ENCODE measurements at places on chromosomes 5 and 9.
A peak's percentile ranks its signal among the peaks of the same experiment; 100 is the strongest.

- no peak for DNase-seq
Observed at GRCh38 chr5:89181546-89181945, 298.6 kb upstream of the MEF2C start.

DNA sequence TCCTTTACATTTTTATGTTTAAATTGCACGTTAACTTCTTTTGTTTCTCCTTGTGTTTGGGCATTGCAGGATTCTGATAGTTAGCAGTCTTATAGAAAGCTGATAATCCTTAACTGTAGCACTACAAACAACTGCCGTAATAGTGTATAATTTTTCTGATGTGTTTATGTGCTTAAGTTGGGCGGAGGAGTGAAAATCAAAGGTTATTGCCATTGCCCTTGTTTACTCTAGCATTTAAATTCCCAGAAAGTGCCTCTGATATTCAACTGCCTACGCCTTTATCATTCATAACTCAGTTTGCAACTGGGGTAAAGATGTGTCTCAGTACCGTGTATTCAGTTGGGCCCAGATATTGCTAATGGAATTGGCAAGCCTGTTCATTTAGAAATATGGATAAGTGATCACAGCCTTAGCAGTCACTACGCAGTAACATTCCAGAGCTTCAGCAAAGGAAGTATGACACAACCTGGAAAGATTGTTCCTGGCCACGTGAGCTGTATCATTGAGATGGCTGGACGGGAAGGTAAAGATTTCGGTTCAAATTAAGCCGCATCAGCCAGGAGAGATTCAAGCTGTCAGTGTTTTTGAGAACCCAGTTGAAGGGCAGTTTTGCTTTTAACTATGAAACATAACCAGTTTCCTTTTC lies 28.1 kb upstream of the LRRTM2 start:
- no peak for DNase-seq

- DNase-seq: no peak
Observed at GRCh38 chr5:10489810-10490426, 48.2 kb downstream of the ROPN1L start.

DNA sequence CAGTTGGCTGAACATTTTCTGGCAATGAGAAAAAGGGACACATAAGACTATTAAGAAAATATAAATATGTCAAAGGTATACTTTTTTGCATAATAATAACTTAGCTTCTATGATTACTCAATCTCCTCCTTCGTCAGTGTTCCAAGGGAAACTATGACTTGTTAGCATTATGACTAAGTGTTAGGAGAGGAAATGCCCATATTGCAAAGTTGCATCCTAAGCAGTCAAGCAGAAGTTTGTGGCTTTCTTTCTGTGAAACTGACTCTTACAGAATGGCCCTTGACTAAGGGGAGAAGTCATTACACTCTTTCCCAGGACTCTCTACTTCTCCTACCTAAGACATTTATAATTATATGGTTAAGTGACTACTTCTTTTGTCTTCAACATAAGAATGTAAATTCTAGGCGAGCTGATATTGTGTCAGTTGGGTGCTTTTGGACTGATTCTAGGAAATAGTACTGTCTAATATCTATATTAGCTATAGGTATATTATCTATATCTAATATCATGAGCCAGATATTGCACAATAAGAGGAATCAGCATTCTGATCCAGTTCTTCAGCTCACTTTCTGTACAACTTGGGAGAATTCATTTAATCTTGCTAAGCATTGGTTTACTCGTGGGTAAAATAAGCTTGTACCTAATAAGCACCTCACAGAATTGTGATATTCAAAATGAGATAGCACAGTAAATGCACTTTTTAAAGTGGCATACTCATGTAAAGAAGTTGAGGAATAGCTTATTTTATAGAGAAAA lies 16.4 kb upstream of the SPINK6 start:
- no peak for DNase-seq

DNA sequence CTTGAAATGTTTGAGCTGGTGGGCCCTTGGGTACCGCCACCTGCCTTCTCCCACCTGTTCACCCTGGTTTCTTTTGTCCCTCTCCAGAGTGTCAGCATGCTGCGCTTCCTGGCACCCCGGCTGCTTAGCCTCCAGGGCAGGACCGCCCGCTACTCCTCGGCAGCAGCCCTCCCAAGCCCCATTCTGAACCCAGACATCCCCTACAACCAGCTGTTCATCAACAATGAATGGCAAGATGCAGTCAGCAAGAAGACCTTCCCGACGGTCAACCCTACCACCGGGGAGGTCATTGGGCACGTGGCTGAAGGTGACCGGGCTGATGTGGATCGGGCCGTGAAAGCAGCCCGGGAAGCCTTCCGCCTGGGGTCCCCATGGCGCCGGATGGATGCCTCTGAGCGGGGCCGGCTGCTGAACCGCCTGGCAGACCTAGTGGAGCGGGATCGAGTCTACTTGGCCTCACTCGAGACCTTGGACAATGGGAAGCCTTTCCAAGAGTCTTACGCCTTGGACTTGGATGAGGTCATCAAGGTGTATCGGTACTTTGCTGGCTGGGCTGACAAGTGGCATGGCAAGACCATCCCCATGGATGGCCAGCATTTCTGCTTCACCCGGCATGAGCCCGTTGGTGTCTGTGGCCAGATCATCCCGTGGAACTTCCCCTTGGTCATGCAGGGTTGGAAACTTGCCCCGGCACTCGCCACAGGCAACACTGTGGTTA lies 3.3 kb downstream of the ALDH1B1 start:
- DNase-seq: no peak

- DNase-seq: no peak
Observed at GRCh38 chr5:160869989-160870521, 18.0 kb upstream of the ATP10B start.

GRCh38 chr5:172299916-172300439 lies 16.4 kb upstream of the UBTD2 start:
- no peak for DNase-seq

GRCh38 chr9:135296735-135297455 lies 182.7 kb upstream of the PPP1R26 start:
- DNase-seq: peak; percentile 37

DNA sequence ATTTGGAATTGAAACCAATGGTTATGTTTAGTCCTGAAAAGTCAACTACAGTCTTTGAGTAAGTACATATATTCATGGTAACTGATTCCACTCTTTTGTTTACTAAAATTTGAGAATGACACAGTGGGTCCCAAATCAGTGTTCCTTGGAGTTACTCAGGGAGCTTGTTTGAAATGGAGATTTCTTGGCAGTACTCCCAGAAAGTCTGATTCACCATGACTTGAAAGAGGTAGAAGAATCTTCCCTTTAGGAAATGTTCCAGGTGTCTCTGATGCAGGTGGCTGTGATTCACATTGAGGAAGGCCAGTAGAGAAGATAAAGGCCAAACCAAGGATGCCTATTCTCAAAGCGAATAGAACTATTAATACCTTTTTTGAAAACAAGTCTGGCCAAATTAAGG lies 1078.3 kb downstream of the CDH12 start:
- no peak for DNase-seq

GRCh38 chr5:95664204-95664786 lies 17.7 kb downstream of the RFESD start:
- no peak for DNase-seq

- DNase-seq: no peak
Observed at GRCh38 chr9:77912895-77913693, 118.5 kb downstream of the GNAQ start.

GRCh38 chr9:129889941-129890717 lies 54.9 kb downstream of the USP20 start:
- DNase-seq: no peak

GRCh38 chr5:145991044-145991575 lies 54.7 kb downstream of the SH3RF2 start:
- no peak for DNase-seq

DNA sequence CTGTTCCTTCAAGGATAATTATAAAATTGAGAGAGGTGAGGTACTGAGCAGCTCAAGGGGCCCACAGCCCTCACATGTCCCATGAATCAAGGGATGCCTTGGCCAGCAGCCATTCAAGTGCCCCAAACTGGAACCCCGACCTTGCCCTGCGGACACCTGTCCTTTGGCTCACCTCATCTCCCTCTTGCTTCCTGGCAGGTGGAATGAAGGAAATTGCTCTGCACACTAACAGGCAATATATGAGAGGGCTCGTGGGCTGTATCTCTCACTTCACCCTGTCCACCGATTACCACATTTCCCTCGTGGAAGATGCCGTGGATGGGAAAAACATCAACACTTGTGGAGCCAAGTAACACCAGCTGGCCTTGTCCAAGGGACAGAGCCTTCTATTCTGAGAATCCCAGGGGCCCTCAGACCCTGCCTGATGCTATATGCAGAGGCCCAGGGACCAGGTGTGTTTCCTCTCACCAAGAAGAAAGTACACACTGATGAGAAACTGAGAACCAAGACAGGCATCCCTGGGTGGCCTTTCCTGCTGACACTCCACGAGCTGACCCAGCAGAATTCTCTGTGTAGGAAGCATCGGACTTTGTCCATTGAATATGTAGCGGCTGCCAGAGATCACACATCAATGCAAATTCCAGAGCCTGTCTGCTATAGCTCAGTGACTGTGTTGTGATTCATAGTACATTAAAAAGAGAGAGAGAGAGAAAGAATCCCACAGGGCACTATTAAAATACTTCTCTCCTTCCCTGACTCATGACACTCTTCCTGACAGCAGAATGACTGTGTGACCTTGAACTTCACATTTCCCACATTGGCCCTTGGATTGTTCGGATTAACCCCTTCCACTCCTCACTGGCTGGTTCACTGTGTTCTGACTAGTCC lies 92.6 kb downstream of the LIFR start:
- no peak for DNase-seq

- DNase-seq: no peak
Observed at GRCh38 chr5:57429513-57430120, 53.0 kb downstream of the ACTBL2 start.

- no peak for DNase-seq
Observed at GRCh38 chr5:58244819-58245475, 214.9 kb downstream of the PLK2 start.

Measured in lower leg skin (tissue), 4 donors.